ENCODE measurements at places on chromosomes 16 and 17.

GRCh38 chr17:73247726-73248125 is 14.0 kb downstream of the CPSF4L start:
- DNase-seq = no peak

GRCh38 chr17:82440469-82440981 is 10.0 kb downstream of the CYBC1 start:
- DNase-seq = no peak

GRCh38 chr16:66245868-66246267 is 120.6 kb upstream of the CDH5 start:
- DNase-seq = no peak

- no peak for DNase-seq
Measured at GRCh38 chr16:13931845-13932244, 11.9 kb downstream of the ERCC4 start.

- peak; percentile 42 for DNase-seq
Measured at GRCh38 chr16:83420206-83420760, 387.5 kb upstream of the HSBP1 start.

- peak; percentile 8 for DNase-seq
Measured at GRCh38 chr17:77959126-77959925, 823 bp downstream of the TNRC6C start.
